ENCODE measurements at places on chromosomes 4 and X. TPM values are rescaled to one million over a fixed set of nuclear protein-coding genes. Genes with fewer than 3 reads are reported as not detected.
A peak's percentile ranks its signal among the peaks of the same experiment; 100 is the strongest.

DNA sequence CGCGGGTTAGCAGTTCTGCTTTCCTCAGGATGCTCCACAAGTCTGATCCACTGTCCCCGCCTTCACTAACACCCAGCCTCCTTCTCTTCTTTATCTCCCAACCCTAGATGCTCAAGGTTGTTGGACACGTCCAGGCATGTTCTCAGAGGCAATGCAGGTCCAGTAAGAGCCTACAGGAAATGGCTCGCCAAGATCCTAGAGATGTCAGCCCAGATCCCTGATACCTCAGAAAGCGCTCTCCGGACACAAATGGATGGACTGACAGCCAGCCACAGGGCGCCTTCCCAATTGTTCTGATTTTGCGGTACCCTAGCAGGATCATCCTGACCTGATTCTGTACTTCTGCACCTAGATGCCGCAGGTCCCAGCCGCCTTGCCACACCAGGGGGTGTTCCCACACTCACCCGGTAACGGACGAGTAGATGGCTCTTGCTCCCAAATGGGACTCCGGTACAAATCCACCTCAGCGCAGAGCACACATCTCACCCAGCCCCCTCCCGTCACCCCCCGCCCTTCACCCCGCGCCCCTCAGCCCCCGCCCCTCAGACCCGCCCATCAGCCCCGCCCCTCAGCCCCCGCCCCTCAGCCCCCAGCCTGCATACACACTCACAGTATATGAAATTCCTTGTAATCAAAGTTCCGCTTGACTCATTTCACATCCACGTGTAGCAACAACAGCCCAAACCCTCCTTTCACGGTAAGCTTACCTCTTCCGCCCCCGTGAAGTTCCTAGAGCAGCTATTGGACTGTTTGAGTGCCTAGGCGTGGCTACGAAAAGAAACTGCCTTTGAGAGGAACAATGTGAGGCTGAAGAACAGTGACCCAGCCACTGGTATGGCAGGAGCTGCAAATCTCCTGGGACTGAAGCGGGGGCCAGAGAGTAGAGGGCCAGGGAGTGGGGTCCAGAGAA is at the start of gene EDA2R:
Gene EDA2R, minus strand, starts transcription at position 488 of the 910 bp plus-strand sequence. CDS start 23,058 bp downstream, outside the sequence.
- peak within 1 kb of the TSS; percentile 92 for H3K4me3 ChIP-seq
- peaks cover 3% of the 10 kb centered on the region for H3K27me3 ChIP-seq
- peaks cover 35% of the 10 kb centered on the region for H3K4me1 ChIP-seq
- no peaks in the 10 kb centered on the region for H3K36me3 ChIP-seq

Gene FAT4
- total RNA-seq, result 6.6 TPM

GRCh38 chrX:72201836-72202536 is 20.4 kb downstream of the PIN4 start:
- no peaks in the 10 kb centered on the region for H3K27me3 ChIP-seq
- DNase-seq, result no peak
- H3K4me3 ChIP-seq, result peak overlapping the region; percentile 18
- peak overlapping the region; percentile 70 for H3K27ac ChIP-seq

DNA sequence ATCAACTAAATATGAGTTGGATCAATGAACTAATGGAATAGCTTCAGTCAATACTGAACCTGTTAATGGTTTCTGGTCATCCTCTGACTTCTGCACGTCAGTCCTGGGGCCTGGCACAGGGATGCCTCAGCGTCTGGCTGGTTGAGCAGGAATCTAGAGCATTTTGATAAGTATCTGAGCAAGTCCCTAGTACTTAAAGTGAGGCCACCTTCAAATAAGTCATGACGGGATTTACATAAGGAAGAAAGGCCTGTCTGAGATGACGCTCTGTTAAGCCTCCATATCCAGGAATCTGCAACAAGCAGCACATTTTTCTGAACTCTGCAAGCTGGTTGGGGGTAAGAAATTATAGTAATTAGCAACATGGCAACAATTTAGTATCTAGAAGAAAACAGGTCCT is 83.2 kb upstream of the TBC1D9 start:
- no peak overlapping the region for H3K4me3 ChIP-seq
- no peaks in the 10 kb centered on the region for H3K36me3 ChIP-seq
- H3K4me1 ChIP-seq, result no peaks in the 10 kb centered on the region
- H3K27me3 ChIP-seq, result no peaks in the 10 kb centered on the region

GRCh38 chrX:84735025-84735424 is 232.8 kb upstream of the HDX start:
- DNase-seq, result no peak
- no peak overlapping the region for H3K27ac ChIP-seq
- peaks cover 16% of the 10 kb centered on the region for H3K4me1 ChIP-seq
- H3K4me3 ChIP-seq, result no peak overlapping the region
- no peaks in the 10 kb centered on the region for H3K27me3 ChIP-seq

DNA sequence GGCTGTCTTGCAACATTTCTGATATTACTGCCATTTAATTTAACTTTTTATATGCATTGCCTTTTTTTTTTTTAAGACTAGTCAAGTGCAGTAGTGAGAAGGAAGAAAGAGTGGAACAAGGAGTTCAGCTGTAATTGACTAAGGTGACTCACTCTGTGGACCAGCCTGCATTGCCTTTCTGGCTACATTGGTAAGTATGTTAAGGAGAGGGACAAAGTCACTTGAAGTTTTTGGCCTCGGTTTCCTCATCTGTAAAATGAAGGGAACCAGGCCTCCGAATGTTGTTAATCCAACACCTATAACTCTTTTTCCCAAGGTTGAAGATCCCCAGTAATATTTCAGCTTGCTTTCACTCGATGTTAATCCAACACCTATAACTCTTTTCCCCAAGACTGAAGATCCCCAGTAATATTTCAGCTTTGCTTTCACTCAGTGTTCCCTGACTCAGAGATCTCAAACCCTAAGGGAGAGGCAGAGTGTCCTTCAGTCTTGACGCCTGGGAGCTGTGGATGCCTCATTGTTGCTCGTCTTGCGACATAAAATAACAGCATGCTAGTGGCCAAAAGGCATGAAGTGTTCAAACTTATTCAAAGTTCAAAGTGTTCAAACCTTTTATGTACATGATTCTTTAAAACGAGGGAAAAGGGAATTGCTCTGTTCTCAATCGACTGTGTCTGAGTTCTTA is 102.0 kb downstream of the SORBS2 start:
- H3K4me1 ChIP-seq, result peaks cover 11% of the 10 kb centered on the region
- no peak overlapping the region for H3K4me3 ChIP-seq
- no peaks in the 10 kb centered on the region for H3K27me3 ChIP-seq
- H3K27ac ChIP-seq, result no peak overlapping the region
- DNase-seq, result no peak
- H3K36me3 ChIP-seq, result peaks cover 19% of the 10 kb centered on the region

Gene CCDC110
- 2.9 TPM for total RNA-seq

DNA sequence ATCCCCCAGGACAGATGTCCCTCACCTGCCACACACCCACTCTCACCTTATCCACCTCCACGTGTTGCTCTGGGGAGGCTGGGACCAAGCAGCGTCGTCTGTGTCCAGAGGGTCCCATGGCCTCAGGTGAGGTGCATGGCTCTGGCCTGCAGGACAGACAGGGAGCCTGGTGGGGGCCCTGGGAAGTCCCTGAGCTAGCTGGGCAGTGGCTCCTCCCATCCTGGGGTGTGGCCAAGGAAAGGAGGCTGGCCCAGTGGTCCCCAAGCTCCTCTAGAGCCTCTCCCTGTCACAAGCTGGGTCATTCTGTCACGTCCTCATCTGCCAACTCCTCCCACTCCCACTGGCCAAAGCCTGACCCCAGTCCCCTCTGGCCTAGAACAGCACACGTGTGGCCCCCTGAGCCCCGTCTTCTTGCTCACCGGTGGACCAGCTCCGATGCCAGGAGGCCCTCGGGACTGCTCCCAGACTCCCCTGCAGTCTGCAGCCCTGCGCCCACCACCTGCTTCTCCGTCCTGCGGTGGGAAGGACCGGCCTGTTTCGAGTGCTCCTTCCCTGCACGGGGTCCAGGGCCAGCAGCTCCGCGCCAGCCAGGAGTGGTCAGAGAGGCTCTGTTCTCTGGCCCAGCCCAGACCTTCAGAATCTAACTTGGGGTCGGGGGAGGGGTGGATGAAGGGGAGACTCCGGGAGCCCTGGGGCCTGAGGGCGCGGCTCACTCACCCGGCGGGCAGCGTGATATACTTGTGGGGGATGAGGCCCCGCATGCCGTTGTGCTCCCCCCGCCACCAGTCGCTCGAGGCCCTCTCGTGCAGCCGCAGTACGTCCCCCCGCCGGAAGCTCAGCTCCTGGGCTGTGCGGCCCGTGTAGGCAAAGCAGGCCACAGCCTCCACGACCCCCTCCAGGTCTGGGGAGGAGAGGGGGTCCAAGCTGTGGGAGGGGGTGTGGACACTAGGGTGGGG is 4.8 kb downstream of the AVPR2 start:
- no peak overlapping the region for H3K27ac ChIP-seq
- peak; percentile 47 for DNase-seq
- no peaks in the 10 kb centered on the region for H3K27me3 ChIP-seq
- no peak overlapping the region for H3K4me3 ChIP-seq

GRCh38 chr4:187550256-187550950 is 445.2 kb upstream of the ZFP42 start:
- no peak overlapping the region for H3K4me3 ChIP-seq
- no peaks in the 10 kb centered on the region for H3K27me3 ChIP-seq
- peaks cover 6% of the 10 kb centered on the region for H3K4me1 ChIP-seq
- no peak for DNase-seq
- H3K36me3 ChIP-seq, result no peaks in the 10 kb centered on the region

GRCh38 chr4:3766785-3767569 is 792 bp downstream of the ADRA2C start:
- H3K27ac ChIP-seq, result peak overlapping the region; percentile 89
- peak overlapping the region; percentile 89 for H3K4me3 ChIP-seq
- peaks cover 37% of the 10 kb centered on the region for H3K27me3 ChIP-seq
- no peaks in the 10 kb centered on the region for H3K36me3 ChIP-seq
- peak; percentile 81 for DNase-seq

- H3K4me1 ChIP-seq, result no peaks in the 10 kb centered on the region
- no peak for DNase-seq
- H3K36me3 ChIP-seq, result no peaks in the 10 kb centered on the region
- no peaks in the 10 kb centered on the region for H3K27me3 ChIP-seq
These were observed 121.8 kb upstream of the TMEM47 start for GRCh38 chrX:34778916-34779315.

DNA sequence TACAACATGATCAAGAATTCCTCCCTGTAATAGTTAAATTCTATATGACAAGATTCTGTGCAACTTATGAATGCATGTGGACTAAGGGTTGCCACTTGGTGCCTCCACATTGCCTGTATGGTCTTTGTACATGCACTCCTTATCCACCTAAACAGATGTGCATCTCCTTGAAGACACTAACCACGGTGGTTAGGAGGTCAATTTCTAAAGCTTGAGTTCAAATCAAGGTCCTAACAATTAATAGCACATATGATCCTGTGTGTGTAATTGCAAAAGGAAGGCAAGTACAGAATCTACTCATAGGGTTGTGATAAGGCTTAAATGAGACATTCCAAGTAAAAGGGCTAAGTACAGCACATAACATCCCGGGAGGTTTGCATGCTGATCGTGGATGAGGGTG is 1.5 kb upstream of the IL21 start:
- no peak for DNase-seq
- no peaks in the 10 kb centered on the region for H3K27me3 ChIP-seq
- no peak overlapping the region for H3K4me3 ChIP-seq
- H3K4me1 ChIP-seq, result peaks cover 21% of the 10 kb centered on the region
- no peak overlapping the region for H3K27ac ChIP-seq

DNA sequence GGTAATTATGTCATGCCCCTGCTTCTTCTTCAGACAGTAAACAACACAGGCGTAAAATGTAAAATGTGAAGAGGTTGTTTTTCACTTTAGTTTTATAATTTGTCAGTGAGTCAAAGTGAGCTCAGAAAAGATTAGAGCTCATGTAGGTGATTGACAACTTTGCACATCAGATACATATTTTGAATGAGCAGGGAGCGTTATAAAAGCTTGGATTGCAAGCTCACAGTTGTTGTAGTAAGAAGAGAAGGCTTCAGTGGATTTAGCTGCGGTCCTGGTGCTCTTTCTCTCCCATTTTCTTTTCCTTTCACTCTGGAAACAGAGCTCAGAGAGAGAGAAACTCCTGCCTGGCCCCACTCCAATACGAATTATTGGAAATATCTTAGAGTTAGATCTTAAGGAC is 26.4 kb downstream of the MTMR1 start:
- H3K4me1 ChIP-seq, result no peaks in the 10 kb centered on the region
- H3K4me3 ChIP-seq, result no peak overlapping the region
- DNase-seq, result no peak
- H3K27ac ChIP-seq, result no peak overlapping the region
- H3K36me3 ChIP-seq, result peaks cover 10% of the 10 kb centered on the region
- no peaks in the 10 kb centered on the region for H3K27me3 ChIP-seq

GRCh38 chr4:20462426-20463175 is 210.9 kb downstream of the SLIT2 start:
- H3K4me3 ChIP-seq, result no peak overlapping the region
- H3K27ac ChIP-seq, result no peak overlapping the region
- no peaks in the 10 kb centered on the region for H3K27me3 ChIP-seq

Gene CPZ
- total RNA-seq, result 22.7 TPM

Gene AFF2
- 6.0 TPM for total RNA-seq

- peaks cover 67% of the 10 kb centered on the region for H3K27me3 ChIP-seq
- peaks cover 39% of the 10 kb centered on the region for H3K4me1 ChIP-seq
- peak overlapping the region; percentile 95 for H3K27ac ChIP-seq
- H3K36me3 ChIP-seq, result no peaks in the 10 kb centered on the region
- no peak for DNase-seq
These were observed 721.5 kb downstream of the IL1RAPL1 start for GRCh38 chrX:29308726-29309125.

- no peaks in the 10 kb centered on the region for H3K36me3 ChIP-seq
- H3K4me1 ChIP-seq, result no peaks in the 10 kb centered on the region
- DNase-seq, result no peak
- no peak overlapping the region for H3K4me3 ChIP-seq
- H3K27ac ChIP-seq, result no peak overlapping the region
These were observed 1142.2 kb downstream of the ARAP2 start for GRCh38 chr4:35102066-35102465.

- no peaks in the 10 kb centered on the region for H3K27me3 ChIP-seq
- peaks cover 36% of the 10 kb centered on the region for H3K4me1 ChIP-seq
- peak; percentile 49 for DNase-seq
- no peak overlapping the region for H3K4me3 ChIP-seq
- H3K36me3 ChIP-seq, result no peaks in the 10 kb centered on the region
These were observed 14.7 kb downstream of the SORCS2 start for GRCh38 chr4:7206911-7207567.

DNA sequence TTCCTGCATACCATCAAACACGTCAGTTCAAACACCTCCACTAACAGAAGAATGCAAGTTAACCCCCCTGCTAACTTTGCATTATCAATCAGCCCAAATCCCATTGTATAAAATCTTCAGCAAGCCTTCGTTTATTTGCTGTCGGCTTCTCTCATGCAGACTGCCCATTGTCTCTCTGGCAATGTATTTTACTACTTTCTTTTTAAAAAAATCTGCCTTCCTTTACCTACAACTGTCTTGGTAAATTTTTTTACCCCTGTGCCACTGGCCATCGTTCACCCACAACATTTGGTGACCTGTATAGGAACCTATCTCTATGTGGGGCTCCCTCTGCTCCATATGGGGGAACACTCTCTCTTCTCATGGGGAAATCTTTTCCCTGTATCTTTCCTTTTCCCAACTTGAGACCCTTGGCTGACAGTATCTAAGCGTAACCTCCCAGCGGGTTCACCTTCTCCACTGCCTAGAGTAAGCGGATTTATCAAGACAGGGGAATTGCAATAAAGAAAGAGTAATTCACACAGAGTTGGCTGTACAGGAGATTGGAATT is 244.6 kb downstream of the CPXCR1 start:
- H3K27me3 ChIP-seq, result no peaks in the 10 kb centered on the region
- H3K36me3 ChIP-seq, result peaks cover 6% of the 10 kb centered on the region
- peaks cover 55% of the 10 kb centered on the region for H3K4me1 ChIP-seq
- H3K27ac ChIP-seq, result peak overlapping the region; percentile 91
- H3K4me3 ChIP-seq, result peak overlapping the region; percentile 14
- DNase-seq, result no peak

All from WTC11 (cell line).